ENCODE measurements at places on chromosomes 3 and 15.
A peak's percentile ranks its signal among the peaks of the same experiment; 100 is the strongest.

- DNase-seq = no peak
Observed at GRCh38 chr3:13066834-13067233, 6.4 kb downstream of the IQSEC1 start.

DNA sequence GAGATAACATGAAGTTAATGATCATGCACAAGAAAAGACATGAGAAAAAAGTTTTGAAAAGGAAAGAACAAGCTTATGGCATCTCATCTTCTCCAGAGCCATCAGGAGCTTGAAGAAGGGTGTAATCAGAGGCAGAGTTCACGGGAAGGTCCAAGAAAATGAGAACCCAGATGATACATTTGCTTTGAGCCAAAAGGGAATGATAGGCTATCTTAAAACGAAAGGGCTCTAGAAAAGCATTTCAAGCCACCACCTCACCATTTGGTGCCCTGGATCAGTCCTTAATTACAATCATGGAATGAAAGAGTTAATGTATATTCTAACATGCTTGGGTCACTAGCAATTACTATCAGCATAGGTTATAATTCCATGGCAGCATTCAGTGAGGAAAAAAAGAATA is 781.8 kb downstream of the ROBO1 start:
- DNase-seq = no peak

DNA sequence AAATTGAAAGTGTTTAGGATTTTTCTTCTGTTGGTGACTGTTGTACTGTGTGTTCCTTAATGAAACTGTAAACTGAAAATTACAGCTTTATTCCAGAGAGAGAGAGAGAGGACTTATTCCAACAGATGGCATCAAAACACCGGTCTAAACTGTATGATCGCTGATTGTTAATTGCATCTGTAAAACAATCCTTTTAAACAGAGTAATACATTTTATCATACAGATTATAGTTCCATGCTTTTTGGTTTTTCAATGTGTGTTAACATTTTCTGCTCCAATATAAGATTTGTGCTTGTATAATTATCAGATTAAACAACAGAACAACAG is 289.7 kb upstream of the DNAJC19 start:
- peak; percentile 26 for DNase-seq

- DNase-seq = no peak
Observed at GRCh38 chr15:72285927-72286516, 13.7 kb upstream of the PARP6 start.
